Activated CD8-positive, alpha-beta memory T cell treated with anti-CD3 and anti-CD28 coated beads for 1 hour (primary cell): ENCODE measurements at places on chromosomes 5 and 9.

GRCh38 chr9:29648601-29649000 is 2075.3 kb upstream of the C9orf72 start:
- DNase-seq: no peak

DNA sequence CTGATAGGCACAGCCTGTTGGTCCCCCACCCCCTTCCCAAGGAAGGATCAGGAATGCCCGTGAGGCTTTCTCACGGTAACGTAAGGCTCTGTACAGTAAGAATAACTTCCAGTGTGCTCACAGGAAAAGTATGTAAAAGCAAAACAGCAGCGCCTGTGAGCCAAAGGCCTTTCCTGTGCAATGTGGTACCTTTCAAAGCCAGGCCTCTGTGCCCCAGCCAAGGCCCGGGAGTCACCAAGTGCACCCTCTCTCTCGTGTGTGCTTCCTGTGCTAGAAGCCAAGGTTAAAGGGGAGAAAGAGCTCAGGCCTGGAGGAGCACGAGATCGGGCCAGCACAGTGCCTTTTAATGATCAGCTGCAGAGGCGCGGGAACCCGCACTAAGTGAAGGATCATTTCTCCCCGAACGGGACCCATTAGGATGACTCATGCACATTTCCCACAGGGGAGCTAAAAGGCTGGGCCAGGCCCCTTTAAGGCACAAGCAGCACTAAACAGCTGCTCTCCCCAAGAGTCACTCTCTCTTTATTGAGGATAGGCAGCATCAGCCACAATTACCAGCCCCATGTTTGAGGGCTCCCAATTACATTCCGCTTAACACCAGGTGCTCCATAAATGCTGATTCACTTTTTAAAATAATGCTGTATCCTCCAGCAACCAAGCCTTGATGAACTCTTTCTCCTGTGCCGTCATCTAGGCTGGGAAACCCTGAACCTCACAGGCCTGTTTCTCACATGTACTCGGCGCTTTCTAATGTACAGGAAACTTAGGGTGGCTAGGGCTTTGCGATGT is 42.8 kb downstream of the SHB start:
- no peak for DNase-seq

DNA sequence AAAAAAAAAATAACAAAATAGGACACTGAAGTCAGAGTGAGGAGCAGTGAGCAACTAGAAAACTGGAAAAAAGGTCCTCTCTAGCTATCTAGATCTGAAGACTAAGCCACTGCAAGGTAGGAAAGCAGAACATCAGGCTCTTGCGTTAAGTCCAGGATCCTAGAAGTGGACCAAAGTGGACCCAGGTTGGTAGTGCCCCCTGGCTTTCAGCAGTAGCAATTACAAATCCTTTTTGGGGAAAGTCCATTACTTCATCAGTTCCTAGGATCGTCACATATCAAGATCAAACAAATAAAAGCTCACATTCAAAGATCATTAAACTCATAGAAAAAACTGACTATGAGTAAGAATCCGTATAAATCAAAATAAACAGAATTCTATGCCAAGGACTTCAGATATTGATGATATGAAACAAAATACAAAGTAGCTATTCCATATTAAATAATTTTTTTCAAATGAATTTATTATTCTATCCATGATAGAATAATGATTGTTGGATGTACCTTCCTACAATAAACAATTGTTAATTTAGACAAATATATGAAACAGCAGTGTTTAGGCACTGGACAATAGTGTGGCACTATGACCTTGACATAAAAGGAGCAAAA is 6.5 kb upstream of the RICTOR start:
- no peak for DNase-seq

GRCh38 chr9:124199474-124199873 is 58.3 kb upstream of the NEK6 start:
- DNase-seq: no peak

GRCh38 chr5:115246361-115246991 is 16.2 kb downstream of the PGGT1B start:
- DNase-seq: no peak

DNA sequence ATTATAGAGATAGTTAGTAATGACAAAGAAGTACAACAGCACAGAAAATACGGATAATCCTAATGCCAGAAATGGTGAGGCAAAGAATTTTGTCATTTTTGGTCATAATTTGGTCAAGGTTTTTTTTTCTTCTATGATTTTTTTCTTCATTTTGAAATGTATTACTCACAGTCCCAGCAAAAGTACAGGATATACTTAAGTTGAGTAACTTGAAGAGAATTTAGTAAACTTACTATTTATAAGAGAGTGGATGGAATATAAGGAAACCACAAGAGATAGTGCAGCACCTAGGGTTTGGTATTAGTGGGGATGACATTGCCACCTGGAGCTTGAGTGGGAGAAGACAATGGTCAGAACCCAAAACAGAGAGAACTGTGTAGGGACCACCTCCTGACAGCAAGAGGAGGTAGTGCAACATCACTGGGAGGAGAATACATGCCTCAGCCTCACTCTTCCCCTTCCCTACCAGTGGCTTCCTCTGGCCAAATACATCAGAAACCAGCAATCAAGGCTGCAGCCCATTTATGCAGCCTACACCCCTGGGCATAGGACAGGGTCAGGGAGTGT is 434.5 kb upstream of the TRPC7 start:
- DNase-seq: no peak

- DNase-seq: no peak
These were observed 1.3 kb upstream of the ACOT12 start for GRCh38 chr5:81395262-81395661.

- no peak for DNase-seq
These were observed 104.4 kb upstream of the CXCL14 start for GRCh38 chr5:135683189-135683588.

GRCh38 chr5:154403234-154403633 is 42.6 kb upstream of the SAP30L start:
- DNase-seq: no peak

- DNase-seq: no peak
These were observed 36.7 kb upstream of the ZSWIM6 start for GRCh38 chr5:61295365-61295764.

- DNase-seq: no peak
These were observed 60.0 kb downstream of the ERAP1 start for GRCh38 chr5:96747720-96748119.

GRCh38 chr5:153896117-153896516 is 142.6 kb downstream of the FAM114A2 start:
- DNase-seq: no peak

DNA sequence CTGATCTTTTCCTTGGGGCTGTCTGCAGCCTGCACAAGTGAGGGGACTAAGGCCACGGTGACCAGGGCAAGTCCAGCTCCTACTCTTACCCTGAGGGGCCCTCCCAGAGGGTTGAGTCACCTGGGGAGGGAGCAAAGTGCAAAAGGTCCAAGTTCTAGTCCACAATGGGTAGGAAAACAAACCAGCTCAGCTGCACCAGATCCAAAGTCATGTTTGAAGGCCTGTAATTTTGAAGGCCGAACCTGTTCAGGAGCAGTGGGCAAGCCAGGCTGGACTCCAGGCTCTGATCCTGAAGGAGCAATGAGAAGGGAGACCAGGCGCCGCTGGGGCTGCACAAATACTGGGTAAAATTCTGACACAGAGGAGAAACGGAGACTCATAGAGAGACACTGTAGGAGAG is 15.8 kb upstream of the TCF7 start:
- no peak for DNase-seq
